ENCODE measurements at places on chromosomes 11 and 22.
A peak's percentile ranks its signal among the peaks of the same experiment; 100 is the strongest.

DNA sequence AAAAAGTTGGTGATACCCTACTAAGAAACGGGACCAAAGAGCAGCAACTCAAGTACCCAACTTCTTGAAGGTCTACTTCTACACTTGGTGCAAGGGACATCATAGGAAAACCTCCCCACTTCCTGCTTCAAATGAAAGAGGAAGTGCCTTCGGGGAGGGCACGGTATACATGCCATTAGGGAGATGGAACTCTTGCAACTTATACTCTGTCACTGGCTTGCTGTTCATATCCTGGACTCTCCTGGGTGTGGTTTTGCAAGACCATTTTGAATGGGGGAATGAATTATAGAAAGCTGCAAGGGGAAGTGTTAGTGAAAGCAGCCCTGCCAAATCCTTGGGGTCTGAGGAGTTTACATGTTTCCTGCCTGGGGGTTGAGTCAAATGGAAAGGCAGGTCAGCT, 41.9 kb downstream of the CSNK2A3 start:
- no peak for DNase-seq

DNA sequence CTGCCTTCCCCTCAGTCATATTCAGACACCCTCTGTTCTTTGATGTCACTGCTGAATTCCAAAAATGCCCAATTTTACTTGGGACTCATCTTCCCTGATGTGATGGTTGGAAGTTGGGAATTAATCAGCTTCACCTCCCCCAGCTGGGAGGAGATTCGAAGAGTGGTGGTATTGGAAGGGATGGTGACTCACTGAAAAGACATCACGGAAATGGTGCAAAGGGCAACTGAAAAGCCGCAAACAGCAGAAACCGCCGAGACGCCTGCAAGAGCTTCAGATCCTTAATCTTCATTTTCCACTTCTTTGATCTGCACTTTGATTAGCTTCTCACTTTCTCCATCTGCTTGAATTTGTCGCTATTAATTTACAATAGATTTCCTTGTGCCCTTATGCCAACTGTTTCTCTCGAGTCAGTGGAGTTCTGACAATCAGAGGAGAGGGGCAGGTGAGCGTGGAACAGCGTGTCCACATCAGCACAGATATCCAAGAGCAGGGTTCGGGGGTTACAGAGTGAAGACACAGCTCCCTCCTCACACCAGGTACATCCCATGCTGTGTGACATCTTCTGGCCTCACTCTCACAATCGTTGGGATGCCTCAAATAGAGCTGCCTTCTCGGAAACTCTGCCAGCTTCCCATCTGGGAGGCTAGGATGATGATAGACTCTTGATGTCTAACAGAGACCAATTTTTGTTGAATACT, 325.4 kb downstream of the BRD1 start:
- peak; percentile 21 for DNase-seq

DNA sequence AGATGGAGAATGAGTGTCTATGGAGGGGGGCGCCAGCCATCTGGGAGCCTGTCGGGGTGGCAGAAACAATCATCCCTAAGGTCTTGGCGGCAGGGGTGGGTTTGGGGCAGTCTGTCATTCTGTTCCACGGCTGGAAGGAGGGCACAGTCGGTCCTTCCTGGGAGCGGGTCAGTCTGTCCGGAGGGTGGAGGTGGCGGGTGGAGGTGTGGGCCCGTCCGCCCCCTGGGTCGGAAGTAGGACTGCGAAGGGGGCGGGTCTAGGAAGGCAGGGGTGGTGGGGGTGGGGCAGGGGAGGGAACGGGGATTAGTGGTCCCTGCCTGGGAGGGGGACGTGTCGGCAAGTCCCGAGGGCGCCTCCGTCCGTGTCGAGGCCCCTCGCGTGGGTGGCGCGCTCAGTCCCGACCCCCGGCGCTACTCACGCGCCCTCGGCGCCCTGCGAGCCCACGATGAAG, 461 bp downstream of the TBC1D10A start:
- DNase-seq, result no peak

GRCh38 chr22:33842421-33843094, 77.7 kb downstream of the LARGE1 start:
- DNase-seq, result no peak

GRCh38 chr11:6587360-6587953, 16.0 kb downstream of the RRP8 start:
- no peak for DNase-seq

- no peak for DNase-seq
Measured at GRCh38 chr11:27201454-27202302, 161.1 kb downstream of the BBOX1 start.

GRCh38 chr11:128498721-128499245, 88.6 kb downstream of the ETS1 start:
- peak; percentile 52 for DNase-seq

DNA sequence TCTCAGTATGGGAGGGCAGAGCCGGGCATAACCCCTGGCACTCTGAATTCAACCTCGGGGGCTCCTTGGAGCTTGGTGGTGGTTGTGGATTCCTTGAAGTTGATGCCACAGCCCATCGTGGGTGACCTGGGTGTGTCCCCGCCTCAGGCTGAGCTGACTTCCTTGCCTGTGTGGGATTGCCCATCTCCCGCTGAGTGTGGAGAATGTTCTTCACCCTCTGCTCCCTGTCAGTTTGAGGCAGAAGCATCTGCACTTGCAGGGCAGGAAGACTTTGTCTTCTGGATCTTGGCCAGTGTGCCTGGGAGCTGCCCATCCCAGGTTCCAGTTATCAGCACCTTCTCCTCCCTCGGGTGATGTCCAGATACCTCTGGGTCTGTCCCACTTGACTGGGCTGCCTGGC, 25.3 kb downstream of the CD82 start:
- DNase-seq, result no peak

DNA sequence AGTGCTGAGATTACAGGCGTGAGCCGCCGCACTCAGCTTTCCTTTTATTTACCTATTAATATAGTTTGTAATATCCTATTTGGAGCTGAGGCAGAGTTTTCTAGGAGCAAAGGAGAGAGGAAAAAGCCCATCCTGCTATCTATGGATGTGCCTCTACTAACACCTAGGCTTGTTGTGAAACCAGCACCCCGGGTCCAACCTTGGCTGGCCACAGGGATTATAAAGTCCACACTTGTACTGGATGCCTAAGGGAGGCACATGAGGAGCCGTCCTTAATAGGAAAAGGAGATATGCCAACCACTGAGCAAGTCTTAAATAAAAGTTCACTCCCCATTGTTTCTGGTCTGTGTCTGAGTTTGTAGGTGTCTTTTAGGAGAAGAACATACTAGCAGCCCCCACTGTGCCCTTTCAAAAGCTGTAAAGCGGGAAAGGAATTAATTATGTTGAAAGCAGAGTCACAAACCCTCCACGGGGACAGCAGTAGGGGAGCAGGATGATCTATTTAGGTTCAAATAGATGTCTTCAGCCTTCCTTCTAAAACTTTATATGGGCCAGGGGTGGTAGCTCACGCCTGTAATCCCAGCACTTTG, 29.3 kb downstream of the RRP7A start:
- no peak for DNase-seq

DNA sequence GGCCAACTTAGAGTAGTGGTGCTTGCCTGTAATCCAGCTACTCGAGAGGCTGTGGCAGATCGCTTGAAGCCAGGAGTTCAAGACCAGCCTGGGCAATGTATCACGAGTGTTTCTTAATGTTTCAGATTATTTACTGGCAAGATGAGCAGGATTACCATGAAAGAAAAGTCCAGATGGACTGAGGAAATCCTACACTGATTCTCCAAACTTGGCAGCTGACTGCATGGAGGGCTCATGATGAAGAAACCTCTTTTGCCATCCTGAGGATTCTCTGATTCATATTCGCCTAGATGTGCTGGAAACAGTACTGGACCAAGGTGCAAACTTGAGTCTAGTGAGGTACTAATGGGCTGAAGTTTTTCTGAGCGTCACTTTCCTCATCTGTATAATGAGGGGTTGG, 2.8 kb upstream of the SIDT2 start:
- DNase-seq, result no peak

DNA sequence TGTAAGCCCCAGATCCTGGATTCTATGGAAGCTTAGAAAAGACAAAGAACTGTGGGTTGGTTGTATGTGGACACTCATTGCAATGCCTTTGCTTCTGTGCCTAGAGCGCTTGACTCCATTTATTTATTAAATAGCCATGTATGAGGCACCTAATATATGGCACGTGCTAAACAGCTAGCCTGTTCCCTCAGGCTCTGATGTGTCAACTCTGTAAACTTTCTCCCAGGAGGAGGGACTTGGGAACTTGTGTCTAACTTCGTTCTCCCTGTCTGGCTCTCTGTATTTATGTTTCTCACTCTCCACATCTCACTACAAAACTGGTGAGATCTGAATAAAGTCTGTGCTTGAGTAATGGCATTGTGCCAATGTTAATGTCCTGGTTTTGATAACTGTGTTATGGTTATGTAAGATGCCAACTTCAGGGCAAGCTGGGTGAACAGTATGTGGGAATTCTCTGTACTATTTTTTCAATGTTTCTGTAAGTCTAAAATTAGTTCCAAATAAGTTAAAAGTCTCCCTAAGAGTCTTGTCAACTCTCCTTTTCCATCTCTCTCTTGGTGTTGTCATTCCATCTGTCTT, 34.1 kb upstream of the ZBTB16 start:
- DNase-seq, result no peak

GRCh38 chr11:69416143-69416515, 65.3 kb upstream of the LINC01488 start:
- DNase-seq, result no peak

GRCh38 chr11:133988686-133989410, 32.1 kb upstream of the IGSF9B start:
- no peak for DNase-seq

- DNase-seq, result peak; percentile 18
Measured at GRCh38 chr11:119295178-119295577, 21.8 kb downstream of the MCAM start.

DNA sequence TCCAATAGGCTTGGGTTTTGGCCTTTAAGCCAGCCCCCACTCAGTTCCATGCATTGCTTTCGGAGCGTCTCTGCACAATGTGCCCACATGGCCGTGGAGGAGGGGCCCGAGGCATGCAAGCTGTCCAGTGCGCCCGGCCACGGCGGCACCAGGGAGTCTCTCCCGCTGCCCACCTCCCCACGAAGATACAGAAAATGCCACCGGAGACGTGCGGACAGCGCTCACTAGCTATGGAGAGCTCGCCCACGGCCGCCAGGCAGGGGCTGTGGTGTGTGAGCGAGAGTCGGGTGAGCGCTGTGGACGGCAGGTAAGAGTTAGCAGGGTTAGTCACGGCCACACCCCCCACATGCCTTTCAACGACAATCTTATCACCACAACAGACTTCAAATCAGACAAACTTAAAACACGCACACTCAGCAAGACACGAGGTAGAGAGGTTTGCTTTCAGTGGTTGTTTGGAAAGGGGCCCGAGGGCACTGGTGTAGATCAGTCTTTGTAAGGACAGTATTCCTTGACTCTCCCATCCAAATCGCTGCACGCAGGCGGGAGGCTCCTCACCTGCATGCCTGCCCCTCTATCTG, 18.7 kb upstream of the BID start:
- DNase-seq, result no peak

DNA sequence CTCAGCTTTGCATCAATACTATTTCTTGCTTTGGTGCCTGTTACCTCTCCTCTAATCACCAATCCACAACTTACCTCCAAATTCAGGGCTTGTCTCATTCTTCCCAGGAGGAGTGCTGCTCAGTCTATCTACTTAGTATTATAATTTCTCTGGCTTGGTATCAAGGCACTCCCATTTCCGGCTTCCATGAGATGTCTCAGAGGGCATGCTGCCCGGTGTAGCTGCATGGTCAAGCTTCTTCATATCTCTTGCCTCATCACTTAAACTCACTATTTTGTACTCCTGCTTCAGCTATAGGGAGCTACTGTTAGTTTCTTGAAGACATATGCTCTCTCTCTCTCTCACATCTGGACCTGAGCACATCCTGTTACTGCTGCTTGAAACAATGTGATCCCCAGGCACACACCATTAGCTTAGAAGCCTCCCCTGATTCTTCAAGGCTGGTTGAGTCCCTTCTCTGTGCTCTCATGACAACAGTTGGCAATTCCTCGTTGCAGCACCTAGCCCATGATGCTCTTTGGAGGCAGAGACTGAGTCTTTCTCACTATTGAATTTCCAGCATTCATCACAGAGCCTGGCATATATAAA, 182.8 kb upstream of the SYN3 start:
- DNase-seq, result no peak

DNA sequence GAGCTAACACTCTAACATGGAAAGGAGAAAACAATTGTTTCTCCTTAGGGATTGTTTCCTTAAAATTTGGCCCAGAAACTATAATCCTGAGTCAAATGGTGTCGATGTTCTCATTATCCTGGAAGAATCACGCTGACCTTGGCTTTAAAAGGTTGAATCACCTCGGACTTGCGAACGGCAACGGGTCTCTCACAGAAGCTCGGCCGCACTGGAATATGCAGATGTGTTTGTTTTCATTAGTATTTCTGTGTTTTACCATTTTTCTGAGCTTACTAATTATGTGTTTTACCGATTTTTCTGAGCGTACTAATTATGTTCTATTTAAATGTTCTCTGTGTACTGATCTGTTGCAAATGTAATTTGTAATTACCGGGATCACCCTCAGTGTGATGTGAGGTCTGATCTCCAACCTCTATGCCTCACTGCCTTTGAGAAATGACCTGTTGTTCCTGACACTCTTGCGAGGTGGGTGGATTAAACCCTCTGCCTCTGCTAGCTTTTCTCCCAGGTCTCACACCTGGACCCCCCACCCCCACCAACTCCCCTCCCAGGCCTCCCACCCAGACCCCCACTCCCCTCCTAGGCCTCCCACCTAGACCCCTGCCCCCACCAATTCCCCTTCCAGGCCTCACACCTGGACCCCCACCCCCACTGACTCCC, 38.3 kb upstream of the BRSK2 start:
- no peak for DNase-seq

DNA sequence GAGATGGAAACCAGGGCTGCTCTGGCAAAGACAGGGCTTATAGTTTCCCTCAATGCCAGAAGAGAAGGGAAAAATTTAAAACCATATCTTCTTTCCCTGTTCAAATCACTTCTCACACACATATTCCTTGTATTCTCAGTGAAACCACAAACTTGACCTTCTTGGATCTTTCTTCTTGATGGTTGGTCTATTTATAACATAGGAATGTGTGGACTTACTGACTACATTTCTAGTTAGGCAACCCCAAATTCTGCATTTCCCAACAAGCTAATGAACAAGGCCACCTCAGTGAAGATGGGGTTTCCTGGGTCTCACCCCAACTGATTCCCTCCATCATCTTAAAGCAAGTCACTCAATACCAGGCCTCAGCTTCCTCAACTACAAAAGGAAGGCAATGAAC, 3.8 kb upstream of the QSER1 start:
- DNase-seq, result no peak

GRCh38 chr11:2378527-2379210, 1.6 kb downstream of the CD81 start:
- peak; percentile 24 for DNase-seq

GRCh38 chr22:48953103-48953720, 874.5 kb downstream of the BRD1 start:
- no peak for DNase-seq

DNA sequence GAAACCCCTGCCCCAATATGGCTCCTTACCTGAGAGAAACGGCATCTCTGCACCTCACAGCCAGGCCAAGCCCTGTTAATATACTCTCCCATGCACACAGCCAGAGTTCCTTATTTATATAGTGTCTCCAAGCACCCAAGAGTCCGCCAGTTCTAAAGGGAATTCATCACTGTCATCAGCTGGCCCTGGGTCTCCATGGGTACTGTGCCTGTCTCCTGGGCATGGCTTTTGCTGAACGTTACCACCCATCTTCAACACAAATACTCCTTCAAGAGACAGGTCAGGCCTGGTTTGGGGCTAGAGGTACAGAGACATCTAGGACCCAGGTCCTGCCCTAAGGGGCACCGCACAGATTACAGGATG, 1.6 kb upstream of the ATG16L2 start:
- no peak for DNase-seq

- no peak for DNase-seq
Measured at GRCh38 chr11:43746670-43747069, 66.1 kb downstream of the HSD17B12 start.
